Stimulated activated CD4-positive, alpha-beta T cell treated with anti-CD3 and anti-CD28 coated beads, TNF-alpha, amount 100 ng/mL, for 24 hours (primary cell): ENCODE measurements at places on chromosomes 6 and 20.

GRCh38 chr6:151128763-151129370, 110.9 kb upstream of the AKAP12 start:
- no peak for DNase-seq

DNA sequence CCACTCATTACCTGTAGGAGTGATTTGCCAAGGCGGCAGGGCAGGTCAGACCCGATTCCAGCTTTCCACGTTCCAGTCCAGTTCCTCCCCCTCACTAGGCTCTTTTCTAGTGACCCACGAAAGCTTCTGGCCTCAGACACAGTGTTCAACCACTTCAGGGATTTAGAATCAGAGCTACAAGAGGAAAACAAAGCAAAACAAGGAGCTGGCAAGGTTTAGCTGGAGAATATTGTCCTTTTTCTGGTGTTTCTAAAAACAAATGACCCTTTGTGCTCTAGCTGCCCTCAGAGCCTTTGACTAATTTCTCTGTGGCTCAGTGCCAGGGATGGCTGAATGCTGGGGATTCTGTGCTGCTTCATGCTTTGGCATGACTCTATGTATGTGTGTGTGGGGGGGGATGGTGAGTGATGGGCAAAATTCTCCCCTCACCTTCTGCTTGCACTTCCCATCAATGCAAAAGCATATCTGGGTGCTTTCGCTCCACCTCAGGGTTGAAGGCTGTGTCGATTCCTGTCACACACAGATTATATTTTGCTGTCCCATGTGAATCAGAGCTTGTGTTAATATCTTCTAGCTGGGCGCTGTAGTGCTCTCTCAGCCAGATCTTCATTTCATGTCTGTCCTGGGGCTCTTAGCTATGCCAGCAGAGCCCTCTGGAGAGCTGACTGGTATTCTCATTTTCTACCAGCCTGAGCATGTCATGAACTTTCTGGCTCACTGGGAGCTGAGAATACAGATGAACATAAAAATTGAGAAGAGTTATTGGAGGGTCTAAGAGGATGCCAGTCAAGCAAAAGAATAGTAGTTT, 19.3 kb upstream of the NEDD9 start:
- DNase-seq = no peak

- no peak for DNase-seq
These were observed 235.9 kb upstream of the SUPT3H start for GRCh38 chr6:45613656-45614055.

- DNase-seq = no peak
These were observed 135.4 kb downstream of the REV3L start for GRCh38 chr6:111347589-111347988.

DNA sequence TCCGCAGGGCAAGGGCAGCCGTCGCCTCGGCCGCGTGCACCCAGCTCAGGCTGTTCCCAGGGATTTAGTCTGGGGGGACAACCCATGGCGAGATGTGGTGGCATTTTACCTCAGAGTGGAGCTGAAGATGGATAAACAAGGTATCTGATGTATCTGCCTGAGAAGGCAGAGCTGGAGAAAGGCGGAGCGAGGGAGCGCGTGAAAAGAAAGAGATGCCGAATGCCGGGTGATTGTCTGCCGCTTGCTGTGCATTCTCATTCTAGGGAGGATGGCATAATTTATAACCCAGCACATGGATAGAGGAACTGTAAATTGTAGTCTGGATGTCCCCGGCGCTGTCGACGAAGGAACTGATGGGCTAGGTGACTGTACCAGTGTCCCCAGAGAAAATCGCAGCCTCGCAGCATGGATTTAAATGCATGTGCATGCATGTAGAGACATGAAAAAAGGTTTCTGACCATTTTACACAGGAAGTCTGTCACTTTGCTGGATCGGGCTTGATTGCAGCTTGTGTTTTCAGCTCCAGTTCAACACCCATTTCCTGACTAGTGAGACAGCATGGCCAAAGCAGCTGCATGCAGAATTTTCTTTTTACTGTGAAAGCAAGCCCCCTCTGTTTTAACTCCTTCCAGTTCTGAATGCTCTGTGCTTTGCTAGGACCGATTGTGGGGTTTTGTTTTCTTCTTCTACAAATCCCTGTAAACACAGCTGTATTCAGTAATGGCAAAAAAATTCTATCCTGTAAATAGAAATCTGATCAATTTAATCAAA, 149.7 kb downstream of the PRL start:
- no peak for DNase-seq

DNA sequence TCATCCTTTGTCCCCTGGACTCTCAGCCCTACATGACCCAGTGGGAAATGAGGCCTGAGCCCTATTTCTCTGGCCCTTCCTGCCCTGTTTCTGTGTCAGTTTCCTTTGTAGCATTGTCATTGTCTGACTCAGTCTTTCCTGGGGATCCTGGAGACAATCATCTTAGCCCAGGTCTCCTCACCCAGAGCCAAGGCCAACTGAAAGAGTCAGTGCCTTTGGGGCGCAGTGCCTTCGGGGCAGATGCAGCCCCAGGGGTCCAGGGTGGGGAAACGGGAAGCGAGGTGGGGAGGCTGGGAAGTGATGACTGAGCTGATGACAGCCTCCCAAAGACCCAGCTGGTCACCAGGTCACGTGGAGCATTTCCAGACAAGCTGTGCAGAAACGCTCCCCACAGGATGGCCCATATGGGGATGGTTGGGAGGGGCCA, 93.3 kb upstream of the SULF2 start:
- DNase-seq = no peak

DNA sequence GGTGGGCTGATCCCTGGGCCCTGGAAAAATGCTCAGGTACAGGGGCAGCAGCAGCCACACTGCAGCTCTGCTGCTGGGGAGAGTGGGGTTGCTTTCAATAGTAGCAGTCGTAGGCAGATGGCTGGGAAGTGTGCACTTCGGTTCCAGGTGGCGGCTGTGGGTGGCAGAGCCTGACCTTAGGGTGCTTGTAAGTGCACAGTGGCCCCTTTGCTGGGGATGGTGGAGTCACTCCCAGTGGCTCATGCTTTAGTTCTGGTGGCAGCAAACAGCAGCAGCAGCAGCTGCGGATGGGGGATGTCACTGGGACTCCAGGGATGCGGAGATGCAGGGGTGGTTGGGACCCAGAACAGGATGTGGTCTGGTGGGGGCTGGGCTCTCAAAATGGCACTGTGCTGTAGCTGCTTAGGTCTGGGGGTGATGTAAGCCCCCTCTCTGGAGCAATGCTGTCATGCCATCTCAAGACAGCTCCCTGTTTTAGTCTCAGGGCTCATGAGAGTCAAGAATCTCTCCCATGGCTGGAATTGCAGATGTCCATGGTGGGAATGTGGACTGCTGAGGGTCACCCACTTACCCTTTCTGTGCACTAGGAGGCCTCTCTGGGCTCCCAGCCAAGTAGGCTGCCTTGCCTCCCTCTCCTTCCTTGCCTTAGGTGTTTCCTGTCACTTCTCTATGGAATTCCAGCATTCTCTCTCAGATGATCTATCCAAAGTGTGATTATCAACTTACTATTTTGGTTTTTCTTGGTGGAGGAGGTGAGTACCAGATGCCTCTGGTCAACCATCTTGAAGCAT, 146.7 kb upstream of the SLC22A23 start:
- no peak for DNase-seq

DNA sequence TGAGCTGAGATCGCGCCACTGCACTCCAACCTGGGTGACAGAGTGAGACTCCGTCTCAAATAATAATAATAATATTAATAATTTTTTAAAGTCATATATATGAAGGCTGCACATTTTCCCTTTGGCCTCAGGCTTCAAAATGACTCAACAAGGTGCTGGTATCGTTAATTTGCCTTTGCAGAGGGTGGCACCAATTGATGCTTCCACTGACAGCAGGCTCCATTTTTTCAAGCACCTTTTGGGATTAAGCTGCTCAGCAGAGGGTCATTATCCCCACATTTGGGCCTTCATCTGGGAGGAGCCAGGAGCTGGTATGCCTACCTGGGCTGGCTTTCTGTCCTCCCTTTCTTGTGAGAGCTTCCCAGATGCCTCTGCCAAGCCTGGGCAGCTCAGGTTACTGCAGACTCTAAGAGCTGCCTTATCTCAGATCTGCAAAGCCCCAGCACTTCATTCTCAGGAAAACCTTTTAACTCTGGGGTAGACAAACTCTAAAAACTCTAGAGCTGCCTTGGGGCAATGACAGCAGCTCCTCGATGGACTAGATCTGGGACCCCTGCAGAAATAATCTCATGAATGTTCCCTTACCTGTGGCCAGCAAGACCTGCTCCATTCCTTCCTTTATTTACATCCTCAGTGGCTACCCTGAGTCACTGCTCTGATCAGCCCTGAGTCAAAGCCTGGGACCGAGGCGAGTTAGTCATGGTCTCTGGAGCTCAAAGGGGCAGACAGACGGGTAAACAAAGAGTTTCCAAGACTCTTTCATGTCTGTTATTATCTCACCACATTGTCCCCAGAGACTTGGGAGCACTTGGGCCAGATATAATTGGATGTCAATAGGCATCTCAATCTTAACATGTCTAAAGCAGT, 80.0 kb upstream of the EYA2 start:
- no peak for DNase-seq

DNA sequence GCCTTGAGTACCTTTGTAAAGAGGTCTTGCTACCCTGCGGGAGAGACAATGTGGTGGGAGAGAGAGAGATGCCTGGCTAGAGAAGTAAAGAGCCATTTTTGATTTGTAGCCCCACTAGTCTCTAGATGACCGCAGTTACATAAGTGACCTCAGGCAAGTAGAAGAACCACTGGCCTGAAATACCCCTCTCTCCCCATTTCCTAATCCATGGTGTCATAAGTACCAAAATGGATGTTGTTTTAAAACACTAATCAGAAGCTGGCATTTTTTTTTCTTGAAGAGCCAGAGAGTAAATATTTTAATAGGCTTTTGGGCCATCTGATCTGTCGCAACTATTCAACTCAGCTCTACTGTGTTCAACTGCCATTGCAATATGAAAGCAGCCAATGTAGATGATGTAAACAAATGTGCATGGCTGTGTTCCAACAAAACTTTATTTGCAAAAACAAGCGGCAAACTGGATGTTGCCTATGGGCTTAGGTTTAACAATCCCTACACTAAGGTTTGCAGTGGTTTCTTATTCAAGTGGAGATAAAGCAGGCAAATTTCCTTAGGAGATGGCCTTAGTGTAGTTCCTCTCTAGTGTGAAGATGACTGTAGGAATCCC, 36.5 kb downstream of the RARS2 start:
- DNase-seq = no peak

DNA sequence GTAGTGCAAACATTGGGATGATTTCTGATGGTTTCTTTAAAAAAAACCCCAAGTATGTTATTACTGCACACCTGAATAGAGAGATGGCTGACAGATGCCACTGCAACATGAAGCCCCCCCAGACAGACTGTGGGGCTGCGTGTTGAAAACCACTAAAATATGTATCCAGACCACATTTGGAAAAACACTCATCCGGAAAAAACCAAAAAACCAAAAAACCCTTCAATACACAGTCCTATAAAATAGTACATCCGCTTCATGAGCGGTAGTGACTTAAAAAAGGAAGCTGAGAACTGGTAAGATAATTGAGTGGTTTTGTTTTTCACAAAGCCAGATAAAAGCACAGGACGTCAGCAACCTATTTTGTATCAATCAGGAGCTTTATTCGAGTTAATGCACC, 47.1 kb upstream of the EDN3 start:
- no peak for DNase-seq

DNA sequence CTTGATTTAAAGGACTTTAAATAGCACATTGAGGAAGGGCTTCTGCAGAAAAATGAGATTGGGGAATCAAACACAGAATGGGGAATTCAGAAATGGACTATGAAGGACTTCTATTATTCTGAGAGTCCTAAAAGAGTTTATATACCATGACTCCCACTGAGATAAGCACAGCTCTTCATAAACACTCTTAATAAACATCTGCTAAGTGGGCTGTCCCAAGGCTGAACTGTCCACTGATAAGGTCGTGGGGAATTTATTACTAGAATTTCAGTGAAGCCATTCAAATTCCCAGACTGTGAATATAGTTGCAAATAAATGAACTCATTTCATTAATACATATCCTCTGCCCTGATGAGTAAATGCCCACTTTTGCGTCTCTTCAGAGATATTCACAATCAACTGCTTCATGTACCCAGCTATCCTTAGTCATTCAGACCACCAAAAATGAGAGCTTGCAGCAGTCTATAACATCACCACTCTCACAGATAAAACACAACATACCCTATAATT, 468.2 kb upstream of the RUNX2 start:
- DNase-seq = no peak

- no peak for DNase-seq
These were observed 4.6 kb downstream of the RPP21 start for GRCh38 chr6:30349421-30350177.

- DNase-seq = no peak
These were observed 70.4 kb downstream of the JAG1 start for GRCh38 chr20:10603378-10603777.

- DNase-seq = no peak
These were observed 104.9 kb downstream of the RPS12 start for GRCh38 chr6:132919045-132919860.

DNA sequence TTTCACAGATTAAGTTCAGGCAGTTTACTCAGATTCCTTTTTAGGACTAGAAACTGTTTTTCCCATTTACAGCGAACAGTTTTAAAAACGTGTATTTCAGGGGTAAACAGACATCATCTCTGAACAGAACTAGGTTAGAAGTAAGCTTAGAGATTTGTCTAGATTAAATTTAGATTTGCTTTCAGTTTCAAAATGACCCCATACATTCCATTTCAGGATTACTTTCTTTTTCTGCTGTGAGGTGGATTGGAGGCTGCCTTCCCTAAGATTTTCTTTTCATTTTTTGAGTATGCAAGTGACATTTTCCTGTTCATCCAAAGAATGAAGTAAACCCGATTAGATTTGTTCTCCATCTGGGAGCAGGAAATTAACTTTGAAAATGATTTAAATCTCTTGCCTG, 747.2 kb downstream of the KHDRBS2 start:
- no peak for DNase-seq

DNA sequence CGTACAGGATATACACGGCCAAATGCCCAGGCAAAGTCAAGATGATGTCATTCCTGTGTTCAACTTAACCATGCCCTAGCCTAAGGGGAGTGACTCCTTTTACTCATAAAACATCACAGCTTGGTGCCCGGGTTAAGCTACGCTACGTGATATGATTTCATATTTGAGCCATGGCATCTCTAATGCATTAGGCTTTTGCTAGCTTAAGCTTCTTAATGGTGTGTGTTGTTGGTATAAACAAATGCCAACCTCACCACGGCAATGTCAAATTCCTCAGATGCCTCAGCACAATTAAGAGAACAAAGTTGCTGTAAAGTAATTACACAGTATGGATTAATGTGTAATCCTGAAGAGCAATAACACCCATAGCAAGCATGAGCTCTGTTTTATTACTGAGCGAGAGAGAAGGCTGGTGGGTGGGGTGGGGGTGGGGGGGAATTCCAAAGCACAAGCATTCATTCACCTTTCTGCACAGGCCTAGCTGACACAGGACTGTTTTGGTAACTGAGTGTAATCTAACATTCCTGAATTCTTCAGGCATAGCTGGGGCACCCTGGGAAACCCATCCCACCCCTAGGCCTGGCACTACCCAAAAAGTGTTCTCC, 44.7 kb upstream of the CNKSR3 start:
- DNase-seq = no peak
